ENCODE measurements at places on chromosomes 1 and 21. TPM values are rescaled to one million over a fixed set of nuclear protein-coding genes. Genes with fewer than 3 reads are reported as not detected.

DNA sequence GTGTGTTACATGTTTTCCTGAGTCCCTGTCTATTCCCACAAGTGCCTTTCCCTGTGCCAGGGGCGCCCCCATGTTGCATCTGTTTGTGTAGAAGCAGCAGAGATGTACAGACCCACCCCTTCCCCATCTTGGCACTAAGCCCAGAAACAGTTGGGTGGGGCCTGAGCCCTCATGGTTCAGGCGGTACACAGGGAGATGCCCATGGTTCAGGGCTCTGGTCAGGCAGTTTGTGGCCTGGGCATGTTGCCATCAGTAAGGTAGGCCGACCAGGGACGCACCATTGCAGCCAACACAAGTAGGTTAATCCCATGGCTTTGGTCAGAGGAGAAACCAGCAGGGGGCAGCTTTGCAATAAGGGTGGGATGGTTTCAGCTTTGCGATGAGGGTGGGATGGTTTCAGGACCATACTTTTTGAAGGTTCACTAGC lies 914 bp upstream of the ADGRB2 start:
- H3K4me3 ChIP-seq, result no peak overlapping the region
- peaks cover 27% of the 10 kb centered on the region for H3K27me3 ChIP-seq
- H3K27ac ChIP-seq, result no peak overlapping the region
- peak; percentile 64 for DNase-seq

NTMT2 gene
- not detected for total RNA-seq

DNA sequence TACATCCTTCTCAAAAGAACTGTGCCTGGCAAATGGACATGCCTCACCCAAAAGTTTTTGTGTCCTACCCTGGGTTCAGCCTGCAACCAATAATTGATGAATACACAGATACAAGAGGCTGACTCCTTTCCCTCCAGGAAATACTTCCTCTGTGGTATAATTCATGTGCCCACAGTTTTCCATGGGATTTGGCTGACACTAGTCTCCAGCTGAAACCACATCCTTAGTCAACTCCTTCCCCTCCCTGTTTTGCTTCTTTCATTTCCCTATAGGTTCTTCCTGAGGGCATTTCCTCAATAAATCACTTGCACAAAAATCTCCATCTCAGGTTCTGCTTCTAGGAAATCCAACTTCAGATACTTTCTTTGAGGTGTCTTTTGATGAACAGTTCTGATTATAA lies 436.6 kb upstream of the C1orf87 start:
- no peaks in the 10 kb centered on the region for H3K4me1 ChIP-seq
- H3K4me3 ChIP-seq, result no peak overlapping the region
- H3K27me3 ChIP-seq, result no peaks in the 10 kb centered on the region
- DNase-seq, result no peak
- no peaks in the 10 kb centered on the region for H3K36me3 ChIP-seq

DNA sequence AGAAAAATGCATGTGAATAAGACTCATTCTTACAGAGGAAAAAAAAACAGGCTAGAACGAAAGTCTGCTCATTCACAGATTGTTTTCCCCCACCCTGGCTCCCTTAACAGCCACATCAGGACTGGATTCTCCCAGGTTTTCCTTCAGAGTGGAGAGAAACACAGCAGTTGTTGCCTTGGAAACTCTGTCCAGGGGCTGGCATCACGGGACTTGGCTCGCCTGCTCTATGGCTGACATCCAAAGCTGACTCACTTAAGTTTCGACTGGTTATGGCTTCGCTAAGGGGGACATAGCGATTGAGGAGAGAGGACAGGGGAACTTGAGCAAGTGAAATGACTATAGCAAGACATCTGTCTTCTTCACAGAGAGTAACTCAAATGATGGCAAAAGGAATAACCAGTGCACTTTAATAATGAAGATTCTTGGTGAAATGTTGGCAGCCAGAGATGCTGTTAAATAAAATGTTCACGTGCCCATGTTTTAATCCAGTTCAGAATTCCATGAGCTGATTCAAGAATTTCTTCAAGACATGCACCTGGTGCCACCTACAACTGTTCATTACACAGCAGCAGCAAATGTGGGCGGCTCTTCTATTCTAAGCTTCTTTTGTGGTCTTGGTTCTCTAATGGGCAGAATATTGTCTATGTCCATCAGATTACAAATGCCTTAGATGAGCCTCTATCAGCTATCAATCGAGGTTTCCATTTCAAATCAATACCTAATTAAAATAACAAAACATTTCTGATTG lies 21.8 kb downstream of the MIS18A start:
- H3K27ac ChIP-seq, result no peak overlapping the region
- H3K4me1 ChIP-seq, result no peaks in the 10 kb centered on the region
- DNase-seq, result no peak
- peaks cover 2% of the 10 kb centered on the region for H3K27me3 ChIP-seq

DNA sequence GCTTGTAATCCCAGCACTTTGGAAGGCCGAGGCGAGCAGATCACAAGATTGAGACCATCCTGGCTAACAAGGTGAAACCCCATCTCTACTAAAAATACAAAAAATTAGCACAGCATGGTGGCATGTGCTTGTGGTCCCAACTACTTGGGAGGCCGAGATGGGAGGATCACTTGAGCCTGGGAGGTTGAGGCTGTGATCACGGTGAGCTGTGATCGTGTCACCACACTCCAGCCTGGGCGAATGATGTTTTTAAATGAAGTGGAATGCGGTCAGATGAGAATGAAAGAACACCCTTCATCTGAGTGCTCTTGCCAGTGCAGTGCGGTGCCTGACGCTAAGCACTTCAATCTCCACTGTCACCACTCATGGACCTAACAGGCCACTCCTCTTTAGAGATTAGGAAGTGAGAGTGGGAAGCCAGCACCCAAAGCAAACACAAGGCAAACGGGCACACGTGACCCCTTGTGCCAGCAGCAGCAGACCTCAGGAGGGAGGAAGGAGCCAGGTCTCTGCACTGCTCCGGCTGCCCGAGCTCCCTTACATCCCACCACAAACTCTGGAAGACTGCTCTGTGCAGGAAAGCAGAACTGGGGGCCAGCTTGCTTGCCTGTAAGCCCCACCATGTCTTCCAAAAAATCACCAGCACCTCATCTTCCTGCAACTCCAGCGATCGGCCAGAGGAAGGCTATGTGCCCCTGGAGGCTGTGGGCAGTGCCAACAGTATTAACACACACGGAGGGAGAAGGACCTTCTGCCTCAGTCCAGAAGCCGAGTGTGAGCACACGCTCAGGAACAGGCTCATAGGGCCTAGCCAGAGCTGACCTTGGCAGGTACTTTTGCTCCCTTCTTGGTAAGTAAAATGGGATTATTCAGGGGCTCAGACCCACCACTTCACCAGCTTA lies 9.7 kb downstream of the CTNNBIP1 start:
- no peak overlapping the region for H3K27ac ChIP-seq
- no peak overlapping the region for H3K4me3 ChIP-seq
- peaks cover 30% of the 10 kb centered on the region for H3K4me1 ChIP-seq
- no peaks in the 10 kb centered on the region for H3K36me3 ChIP-seq
- H3K27me3 ChIP-seq, result no peaks in the 10 kb centered on the region
- no peak for DNase-seq

DNA sequence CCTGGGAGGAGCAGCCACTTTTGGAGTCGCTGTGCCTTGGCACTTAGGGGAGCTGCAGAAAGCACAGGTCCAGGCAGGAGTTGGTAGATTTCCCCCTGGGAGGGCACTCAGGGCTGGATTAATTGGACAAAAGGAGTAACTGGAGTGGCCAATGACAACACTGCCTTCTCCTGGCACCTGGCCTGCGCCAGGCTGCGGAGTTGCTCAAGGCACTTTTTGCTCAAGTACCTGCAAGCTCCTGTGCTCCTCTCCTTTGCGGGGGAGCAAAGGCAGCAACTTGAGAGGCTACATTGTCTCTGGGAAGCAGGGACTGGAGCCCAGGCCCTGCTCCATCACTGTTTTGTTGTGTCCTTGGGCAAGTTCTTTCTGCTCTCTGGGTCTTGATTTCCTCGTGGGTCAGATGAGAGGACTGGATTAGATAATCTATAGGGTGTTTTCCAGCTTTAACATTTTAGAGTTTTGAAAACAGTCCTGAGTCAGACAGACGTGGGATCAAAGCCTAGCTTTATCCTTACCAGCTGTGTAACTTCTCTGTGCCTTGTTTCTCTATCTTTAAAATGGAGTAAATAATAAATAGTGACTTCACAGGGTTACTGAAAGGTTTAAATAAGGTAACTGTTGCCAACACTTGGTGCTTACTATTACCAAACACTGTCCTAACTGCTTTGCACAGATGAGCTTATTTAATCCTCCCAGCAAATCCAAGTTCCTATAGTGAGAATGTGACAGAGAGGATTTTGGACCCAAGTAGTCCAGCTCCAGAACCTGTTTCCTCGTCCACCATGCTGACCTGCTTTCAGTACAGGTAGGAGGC lies 18.0 kb upstream of the GRHL3 start:
- DNase-seq, result no peak
- no peak overlapping the region for H3K4me3 ChIP-seq
- peaks cover 24% of the 10 kb centered on the region for H3K27me3 ChIP-seq
- H3K36me3 ChIP-seq, result no peaks in the 10 kb centered on the region

- no peak for DNase-seq
- H3K4me3 ChIP-seq, result no peak overlapping the region
- no peak overlapping the region for H3K27ac ChIP-seq
- no peaks in the 10 kb centered on the region for H3K36me3 ChIP-seq
- no peaks in the 10 kb centered on the region for H3K27me3 ChIP-seq
- H3K4me1 ChIP-seq, result no peaks in the 10 kb centered on the region
Observed at GRCh38 chr1:63883494-63884235, 109.8 kb downstream of the ROR1 start.

GRCh38 chr1:64848803-64849202 lies 103.9 kb downstream of the RAVER2 start:
- no peaks in the 10 kb centered on the region for H3K27me3 ChIP-seq
- no peak for DNase-seq
- no peaks in the 10 kb centered on the region for H3K4me1 ChIP-seq
- H3K27ac ChIP-seq, result no peak overlapping the region
- H3K4me3 ChIP-seq, result no peak overlapping the region

- no peaks in the 10 kb centered on the region for H3K4me1 ChIP-seq
- H3K27ac ChIP-seq, result no peak overlapping the region
- no peak overlapping the region for H3K4me3 ChIP-seq
- H3K27me3 ChIP-seq, result no peaks in the 10 kb centered on the region
- DNase-seq, result no peak
- no peaks in the 10 kb centered on the region for H3K36me3 ChIP-seq
Observed at GRCh38 chr1:2609319-2610035, 22.9 kb downstream of the PRXL2B start.

SAMSN1 gene
- total RNA-seq, result 66.7 TPM

SPATA46 gene
- not detected for total RNA-seq

DNA sequence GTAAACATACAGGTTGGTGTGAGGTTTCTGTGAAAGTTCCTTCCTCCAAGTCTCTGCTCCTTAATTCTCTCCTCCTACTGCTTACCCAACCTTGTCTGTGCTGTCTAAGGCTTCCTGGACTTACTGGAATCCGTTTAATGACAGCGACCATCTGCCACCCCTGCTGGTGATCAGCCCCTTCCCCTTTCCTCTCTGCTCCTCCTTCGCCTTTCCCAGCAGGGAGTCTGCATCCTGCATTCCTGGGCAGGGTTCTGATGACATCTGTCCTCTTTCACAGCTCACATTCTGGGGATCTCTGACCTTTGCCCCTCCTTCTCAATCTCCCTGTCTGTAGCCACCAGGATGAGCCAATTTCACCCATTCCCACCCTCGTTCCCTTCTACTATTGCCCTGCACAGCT lies 66.5 kb downstream of the KIRREL1 start:
- no peak for DNase-seq
- no peaks in the 10 kb centered on the region for H3K36me3 ChIP-seq
- H3K4me1 ChIP-seq, result no peaks in the 10 kb centered on the region
- no peak overlapping the region for H3K27ac ChIP-seq

- H3K4me3 ChIP-seq, result no peak overlapping the region
- H3K27ac ChIP-seq, result no peak overlapping the region
- H3K4me1 ChIP-seq, result peaks cover 4% of the 10 kb centered on the region
- peaks cover 21% of the 10 kb centered on the region for H3K36me3 ChIP-seq
- no peak for DNase-seq
- no peaks in the 10 kb centered on the region for H3K27me3 ChIP-seq
Observed at GRCh38 chr21:46431448-46431847, 27.2 kb upstream of the DIP2A start.

- no peak overlapping the region for H3K4me3 ChIP-seq
Observed at GRCh38 chr1:158864595-158864994, 33.4 kb downstream of the MNDA start.

HPCA gene
- 0.61 TPM for total RNA-seq

GRCh38 chr1:9891207-9891606 lies 18.9 kb downstream of the CTNNBIP1 start:
- no peaks in the 10 kb centered on the region for H3K36me3 ChIP-seq
- H3K4me1 ChIP-seq, result peaks cover 14% of the 10 kb centered on the region
- H3K4me3 ChIP-seq, result no peak overlapping the region
- no peaks in the 10 kb centered on the region for H3K27me3 ChIP-seq
- H3K27ac ChIP-seq, result no peak overlapping the region

DNA sequence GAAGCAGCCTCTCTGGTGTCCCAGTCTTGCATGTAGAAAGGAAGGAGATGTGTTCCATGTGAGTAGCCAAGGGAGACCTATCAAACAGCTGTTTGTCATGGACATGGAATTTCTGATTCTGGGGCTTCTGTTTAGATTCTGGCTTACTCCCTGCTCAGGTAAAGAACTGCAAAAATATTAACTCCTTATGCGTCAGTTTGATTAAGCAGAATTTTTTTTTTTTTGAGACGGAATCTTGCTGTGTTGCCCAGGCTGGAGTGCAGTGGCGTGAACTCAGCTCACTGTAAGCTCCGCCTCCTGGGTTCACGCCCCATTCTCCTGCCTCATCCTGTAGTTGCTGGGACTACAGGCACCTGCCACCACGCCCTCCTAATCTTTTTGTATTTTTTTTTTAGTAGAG lies 6.8 kb downstream of the ARV1 start:
- H3K36me3 ChIP-seq, result peaks cover 12% of the 10 kb centered on the region
- H3K27ac ChIP-seq, result no peak overlapping the region
- H3K27me3 ChIP-seq, result no peaks in the 10 kb centered on the region
- H3K4me1 ChIP-seq, result peaks cover 10% of the 10 kb centered on the region
- DNase-seq, result no peak

DNA sequence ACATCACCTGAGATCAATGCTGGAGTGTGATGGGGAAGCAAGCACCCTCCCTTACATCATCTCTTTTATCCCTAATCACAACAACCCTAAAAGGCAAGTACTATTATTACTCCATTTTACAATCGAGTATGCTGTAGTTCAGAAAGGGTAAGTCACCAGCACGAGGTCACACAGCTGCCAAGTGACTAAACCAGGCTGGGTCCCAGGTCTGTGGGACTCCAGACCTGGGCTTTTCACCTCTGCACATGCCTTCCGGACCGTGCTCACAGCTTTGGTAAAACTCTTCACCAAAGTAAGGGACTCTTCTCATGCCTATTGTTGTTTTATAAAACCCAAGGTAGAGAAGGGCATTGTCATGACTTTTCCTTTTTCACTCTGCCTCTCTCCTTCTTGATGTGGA lies 130.9 kb downstream of the DMRTB1 start:
- H3K36me3 ChIP-seq, result no peaks in the 10 kb centered on the region
- peaks cover 4% of the 10 kb centered on the region for H3K4me1 ChIP-seq
- H3K4me3 ChIP-seq, result no peak overlapping the region
- H3K27ac ChIP-seq, result no peak overlapping the region
- H3K27me3 ChIP-seq, result no peaks in the 10 kb centered on the region
- no peak for DNase-seq

- H3K4me3 ChIP-seq, result no peak overlapping the region
- peaks cover 5% of the 10 kb centered on the region for H3K36me3 ChIP-seq
- H3K27ac ChIP-seq, result no peak overlapping the region
- H3K27me3 ChIP-seq, result no peaks in the 10 kb centered on the region
- DNase-seq, result peak; percentile 53
Observed at GRCh38 chr1:202571719-202572339, 138.4 kb downstream of the SYT2 start.

- H3K27ac ChIP-seq, result no peak overlapping the region
- H3K4me3 ChIP-seq, result no peak overlapping the region
- H3K36me3 ChIP-seq, result no peaks in the 10 kb centered on the region
- peaks cover 7% of the 10 kb centered on the region for H3K4me1 ChIP-seq
- H3K27me3 ChIP-seq, result no peaks in the 10 kb centered on the region
Observed at GRCh38 chr21:24294171-24294570, 1313.1 kb downstream of the MRPL39 start.

VASH2 gene
- total RNA-seq, result 0.25 TPM

Data from activated CD8-positive, alpha-beta T cell treated with anti-CD3 and anti-CD28 coated beads for 36 hours (primary cell).